Liver (tissue), 10 donors: ENCODE measurements at places on chromosomes 2 and 18. TPM values are rescaled to one million over a fixed set of nuclear protein-coding genes. Genes with fewer than 3 reads are reported as not detected.
A peak's percentile ranks its signal among the peaks of the same experiment; 100 is the strongest.

INPP5D gene
- 18.8 TPM for total RNA-seq

TM4SF20 gene
- not detected for total RNA-seq

DLGAP1 gene
- 1.2 TPM for total RNA-seq

DNA sequence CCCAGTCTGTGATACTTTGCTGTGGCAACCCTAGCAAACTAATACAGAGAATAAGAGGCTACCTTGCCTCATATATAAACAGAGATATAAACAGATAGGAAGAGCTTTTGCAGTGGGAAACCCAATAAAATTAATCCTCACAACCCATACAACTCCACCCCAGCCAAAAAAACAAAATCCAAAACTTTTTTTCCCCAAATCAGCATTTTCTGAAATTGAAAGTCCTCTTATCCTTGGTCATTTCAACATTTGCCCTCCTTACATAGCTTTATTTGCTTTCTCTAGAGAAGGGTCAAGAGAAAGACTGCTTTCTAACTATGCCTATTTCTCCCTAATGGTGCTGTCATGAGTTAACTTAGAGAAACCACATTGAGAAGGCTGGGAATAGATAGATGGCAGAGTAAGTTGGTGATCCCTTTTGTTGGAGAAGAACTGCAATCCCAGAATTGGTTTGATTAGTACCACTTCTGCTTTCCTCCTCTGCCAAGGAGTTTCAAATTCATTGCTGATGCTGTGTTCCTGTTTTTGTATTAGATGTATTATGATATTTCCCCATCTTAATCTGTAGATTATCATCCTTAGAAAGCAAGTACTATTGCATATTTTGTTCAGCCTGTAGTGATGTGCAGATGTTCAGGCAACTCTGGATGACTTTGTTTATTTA is 76.5 kb upstream of the B3GNT2 start:
- DNase-seq = no peak

DNA sequence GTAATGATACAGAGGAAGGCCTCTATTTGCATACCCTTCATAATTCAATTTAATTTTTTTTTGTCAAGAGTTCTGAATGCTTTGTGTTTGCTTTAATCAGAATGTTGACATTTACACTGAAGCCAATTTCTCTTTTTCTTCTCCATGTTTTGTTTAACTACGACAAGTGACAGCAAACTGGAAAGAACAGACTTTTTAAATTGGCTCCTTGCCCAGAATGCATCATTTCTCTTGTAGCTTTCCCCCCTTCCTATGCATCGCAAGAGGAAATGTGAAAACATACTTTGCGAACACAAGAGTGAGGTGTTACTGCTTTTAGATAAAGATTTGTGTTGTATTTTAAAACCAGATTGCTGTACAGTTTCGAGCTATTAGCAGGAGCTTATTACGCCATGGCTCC is 955.2 kb upstream of the CELF4 start:
- no peak for DNase-seq

DNA sequence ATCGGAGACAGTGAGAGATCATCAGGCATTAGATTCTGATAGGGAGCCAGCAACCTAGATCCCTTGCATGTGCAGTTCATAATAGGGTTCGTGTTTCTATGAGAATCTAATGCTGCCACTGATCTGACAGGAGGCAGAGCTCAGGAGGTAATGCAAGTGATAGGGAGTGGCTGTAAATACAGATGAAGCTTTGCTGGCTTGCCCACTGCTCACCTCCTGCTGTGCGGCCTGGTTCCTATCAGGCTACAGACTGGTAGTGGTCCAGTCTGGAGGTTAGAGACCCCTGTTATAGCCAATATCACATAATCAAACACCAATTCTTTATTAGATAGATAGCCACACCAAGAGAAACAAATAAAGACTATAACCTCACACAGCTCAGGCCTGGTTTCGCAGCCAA is 51.0 kb upstream of the NBEAL1 start:
- DNase-seq = no peak

DNA sequence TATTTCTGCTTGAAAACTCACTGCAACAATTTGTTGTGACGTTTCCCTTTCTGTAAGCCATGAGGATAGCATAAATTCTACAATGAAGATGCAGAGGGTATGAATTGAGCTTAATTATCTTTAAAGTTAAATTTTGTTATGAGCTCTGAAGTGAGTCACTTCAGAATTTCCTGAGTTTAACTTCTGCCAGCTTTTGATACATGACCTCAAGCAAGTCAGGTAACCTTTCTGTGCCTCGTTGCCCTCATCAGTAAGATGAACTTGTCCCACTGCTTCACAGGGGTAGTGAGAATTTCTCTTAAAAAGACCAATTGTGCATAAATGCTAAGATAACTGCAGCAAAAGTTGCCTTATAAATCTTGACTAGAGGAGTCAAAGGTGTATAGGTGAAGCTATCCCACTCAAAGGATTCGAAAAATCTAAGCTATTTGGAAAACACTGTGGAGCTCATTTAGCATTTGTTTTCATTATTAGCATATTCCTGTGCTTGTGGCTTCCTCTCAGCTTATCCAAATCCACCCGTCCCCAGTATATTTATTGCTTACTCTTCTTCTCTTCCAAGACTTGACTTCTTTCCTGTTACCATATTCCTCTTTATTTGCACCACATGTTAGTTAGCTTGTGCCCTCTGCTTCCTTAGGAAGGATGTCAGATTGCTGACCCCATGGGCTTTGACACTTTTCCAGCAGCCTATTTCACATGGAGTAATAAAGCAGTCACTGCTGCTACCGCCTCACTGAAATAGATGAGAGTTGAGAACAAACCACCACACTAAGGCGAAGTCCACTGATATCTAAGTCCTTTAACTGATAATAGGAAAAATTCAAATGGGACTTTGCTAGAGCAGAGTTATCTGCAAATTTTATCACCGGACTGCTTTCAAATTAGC is 428.6 kb downstream of the ERBB4 start:
- DNase-seq = no peak

DNA sequence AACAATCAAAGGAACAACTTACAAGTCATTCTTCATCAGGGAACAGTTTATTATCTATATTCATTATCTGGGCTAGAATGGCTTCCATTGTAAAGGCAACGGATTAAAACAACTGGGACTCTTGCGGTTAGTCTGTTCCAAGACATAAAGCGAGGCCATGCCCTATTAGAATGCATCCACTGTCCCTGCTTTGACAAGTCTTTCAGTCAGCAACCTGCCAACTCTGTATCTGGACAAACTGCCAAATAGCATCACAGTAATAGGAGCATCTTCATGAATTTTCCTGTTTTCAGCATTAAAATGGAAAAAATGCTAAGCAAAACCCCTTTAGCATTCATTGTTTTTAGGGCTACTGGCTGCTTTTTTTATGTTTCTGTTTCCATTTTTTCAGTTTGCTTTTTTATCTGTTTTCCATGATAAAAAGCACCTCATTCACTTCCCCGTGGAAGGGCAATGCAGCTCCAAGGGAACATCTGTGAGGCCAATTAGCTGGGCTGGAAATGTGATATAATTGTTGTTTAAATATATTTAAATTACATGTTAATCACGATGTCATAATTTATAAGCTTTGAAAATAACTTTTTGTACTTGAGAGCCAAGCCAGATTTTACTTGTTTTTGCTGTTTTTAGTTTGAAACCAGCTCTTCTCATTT is 834.3 kb downstream of the CPS1 start:
- DNase-seq = no peak

DNA sequence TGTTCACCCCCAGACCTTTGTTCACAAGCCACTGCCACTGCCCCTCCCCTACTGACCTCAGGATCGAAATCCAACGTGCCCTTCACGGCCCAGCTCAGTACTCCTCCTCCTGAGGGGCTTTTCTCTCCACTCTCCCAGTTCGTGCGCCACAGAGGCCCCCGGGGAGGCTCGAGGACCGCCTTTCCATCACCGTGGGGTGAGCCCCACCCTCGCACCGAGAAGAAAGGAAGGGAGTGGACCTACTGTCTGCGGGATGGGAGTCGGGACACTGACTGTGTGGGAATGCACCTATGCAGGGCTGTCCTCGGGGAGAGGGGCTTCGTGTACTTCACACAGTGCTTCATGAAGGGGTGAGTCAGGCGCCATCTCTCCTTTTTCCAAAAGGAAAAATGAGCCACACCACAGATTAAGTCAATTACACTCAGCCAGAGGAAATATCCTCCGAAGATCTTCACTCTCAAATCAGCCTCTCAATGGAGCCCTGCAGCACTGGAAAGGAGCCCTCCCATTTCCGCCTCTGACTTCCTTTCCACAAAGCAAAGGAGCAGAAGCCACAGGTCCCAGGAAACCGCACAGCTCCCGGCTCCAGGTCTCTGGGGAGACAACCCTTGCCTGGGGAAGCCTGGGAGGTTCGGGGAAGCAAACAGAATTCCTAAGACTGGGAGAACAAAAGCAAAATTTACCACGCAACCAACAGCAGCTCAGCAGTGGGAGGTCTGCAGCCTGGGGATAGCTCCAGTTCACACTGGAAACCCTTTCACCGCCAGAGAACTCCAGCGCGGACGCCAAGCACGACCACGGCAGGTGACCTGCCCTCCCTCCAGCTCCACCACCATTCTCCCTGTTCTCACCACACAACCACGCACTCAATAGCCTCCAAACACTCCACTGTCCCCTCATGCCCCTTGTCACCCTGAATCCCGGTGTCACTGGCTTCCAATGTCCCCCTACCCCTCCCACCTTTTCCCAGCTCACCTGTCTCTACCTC is 21.6 kb downstream of the ADCY3 start:
- no peak for DNase-seq

GRCh38 chr2:173149491-173149890 is 73.8 kb downstream of the MAP3K20 start:
- no peak for DNase-seq

- no peak for DNase-seq
These were observed 14.0 kb downstream of the TMEM127 start for GRCh38 chr2:96251721-96252292.

GRCh38 chr2:109322111-109322510 is 193.1 kb downstream of the SH3RF3 start:
- no peak for DNase-seq

DNA sequence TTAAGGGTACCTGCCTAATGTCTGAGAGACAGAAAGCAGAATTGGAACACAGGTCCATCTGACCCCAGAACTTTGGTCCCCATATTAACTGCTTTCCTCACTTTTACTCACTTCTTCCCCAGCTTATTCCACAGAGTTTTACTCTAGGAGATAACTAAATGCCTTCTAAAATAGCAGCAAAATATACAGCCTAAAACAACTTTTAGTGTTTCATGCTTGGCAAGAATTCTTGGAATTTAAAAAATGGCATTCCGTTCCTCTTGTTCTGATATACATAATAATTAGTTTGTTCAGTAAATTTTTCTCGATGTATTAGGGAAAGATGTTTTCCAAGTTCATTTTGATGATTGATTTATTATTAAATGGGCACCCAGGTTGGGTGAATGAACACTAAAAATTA is 151.9 kb downstream of the FHOD3 start:
- DNase-seq = no peak

DNA sequence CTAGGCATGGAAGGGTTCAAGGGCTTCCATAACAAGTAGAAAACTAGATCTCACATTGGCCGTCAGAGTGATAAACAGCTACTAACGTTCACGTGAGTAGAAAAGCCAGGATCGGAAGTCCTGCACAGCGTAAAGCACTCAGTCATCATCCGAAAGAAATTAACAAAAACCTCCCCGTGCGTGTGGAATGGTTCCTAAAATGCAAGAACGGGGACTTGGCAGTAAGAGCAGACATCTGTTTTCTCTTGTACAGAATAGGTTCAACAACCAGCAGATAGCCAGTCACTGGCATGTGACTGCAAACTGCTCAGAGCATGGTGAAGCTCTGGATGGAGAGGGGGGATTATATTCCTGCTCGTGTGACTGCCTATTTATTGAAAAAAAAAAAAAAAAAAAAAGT is 106.9 kb upstream of the ITGB6 start:
- no peak for DNase-seq

GRCh38 chr2:95007822-95008221 is 17.7 kb upstream of the MAL start:
- no peak for DNase-seq

- DNase-seq = no peak
These were observed 2.9 kb upstream of the MGAT5 start for GRCh38 chr2:134250840-134251461.

GRCh38 chr2:134682726-134683125 is 36.1 kb downstream of the TMEM163 start:
- DNase-seq = no peak

GRCh38 chr18:4035521-4035920 is 419.6 kb downstream of the DLGAP1 start:
- no peak for DNase-seq

- DNase-seq = no peak
These were observed 138.3 kb upstream of the STON1 start for GRCh38 chr2:48391616-48392015.

DNA sequence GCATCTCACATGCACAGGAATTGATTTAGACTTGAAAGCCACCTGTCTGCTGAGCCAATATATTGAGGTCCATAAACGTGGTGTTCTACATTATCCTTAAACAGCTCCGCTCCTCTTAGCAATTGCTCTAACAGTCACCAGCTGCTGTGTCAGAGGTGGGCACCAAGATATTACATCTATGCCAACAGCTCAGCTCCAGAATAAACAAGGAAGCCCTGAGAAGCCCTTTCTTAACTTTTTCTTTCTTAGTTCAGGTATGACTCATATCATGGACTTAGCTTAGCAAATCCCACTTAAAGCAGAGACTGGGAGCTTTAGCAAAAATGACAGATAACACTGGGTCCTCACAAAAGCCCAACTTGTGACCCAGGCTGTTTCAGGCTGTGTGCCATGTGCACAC is 436.6 kb downstream of the IRS1 start:
- no peak for DNase-seq

GRCh38 chr2:25742501-25742900 is 69.1 kb upstream of the DTNB start:
- DNase-seq = no peak

- DNase-seq = no peak
These were observed 410.2 kb upstream of the CHST9 start for GRCh38 chr18:27595113-27595838.

DNA sequence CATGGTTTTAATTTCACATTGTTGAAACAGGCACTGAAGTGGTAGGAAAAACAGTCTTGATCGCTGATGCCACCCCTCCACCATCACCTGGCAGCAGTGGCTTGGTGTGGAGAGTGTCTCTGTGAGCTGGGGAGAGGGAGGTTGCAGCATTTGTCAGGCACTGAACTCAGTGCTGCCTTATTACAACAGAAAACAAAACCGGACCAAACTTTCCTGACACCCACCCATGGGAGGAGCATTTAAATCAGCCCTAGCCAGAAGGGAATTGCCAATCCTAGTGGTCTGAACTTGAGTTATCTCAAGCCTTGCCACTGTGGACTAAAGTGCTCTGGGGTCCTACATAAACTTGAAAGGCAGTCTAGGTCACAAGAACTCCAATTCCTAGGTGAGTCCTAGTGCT is 103.0 kb upstream of the LGALSL start:
- no peak for DNase-seq

GRCh38 chr2:46363535-46364170 is 66.4 kb downstream of the EPAS1 start:
- no peak for DNase-seq

DNA sequence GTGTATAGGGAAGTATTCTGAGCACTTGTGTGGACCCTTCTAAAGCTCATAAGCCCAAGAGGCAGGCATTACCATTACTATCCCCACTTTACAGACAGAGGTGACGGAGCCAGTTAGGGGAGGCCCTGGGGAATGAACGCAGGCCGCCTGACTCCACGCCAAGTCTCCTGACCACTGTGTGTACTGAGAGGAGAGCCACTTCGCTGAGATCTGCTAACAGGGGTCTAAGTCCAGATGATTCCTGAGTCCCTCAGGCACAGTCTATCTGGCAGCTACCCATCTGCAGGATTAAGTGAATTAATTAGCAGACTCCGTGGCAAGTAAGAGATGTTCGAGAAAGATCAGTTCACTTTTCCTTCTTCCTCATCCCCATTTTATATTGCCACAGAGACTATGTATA is 13.7 kb downstream of the CYB5A start:
- DNase-seq = peak; percentile 60

GRCh38 chr2:12071318-12071717 is 324.9 kb downstream of the LPIN1 start:
- no peak for DNase-seq
